ENCODE measurements at places on chromosomes 3 and 15. TPM values are rescaled to one million over a fixed set of nuclear protein-coding genes. Genes with fewer than 3 reads are reported as not detected.

DNA sequence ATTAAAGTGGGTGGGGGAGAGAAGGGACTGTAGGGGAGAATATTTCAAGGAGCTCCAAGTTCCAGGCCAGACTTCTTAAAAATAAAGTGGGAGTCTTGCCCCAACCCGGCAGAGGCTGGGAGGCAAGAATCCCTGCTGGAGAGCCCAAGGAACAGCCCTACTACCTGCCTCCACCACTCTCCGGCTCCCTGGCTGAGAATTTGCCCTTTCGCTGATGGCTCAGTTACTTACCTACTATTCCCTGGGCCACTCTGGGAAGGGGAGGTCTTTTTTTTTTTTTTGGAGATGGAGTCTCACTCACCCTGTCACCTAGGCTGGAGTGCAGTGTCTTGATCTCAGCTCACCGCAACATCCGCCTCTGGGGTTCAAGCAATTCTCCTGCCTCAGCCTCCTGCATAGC is 15.5 kb downstream of the MYL3 start:
- no peak for DNase-seq

- no peak for DNase-seq
Measured at GRCh38 chr15:44695294-44695693, 15.8 kb downstream of the PATL2 start.

GRCh38 chr3:186121968-186122367 is 13.1 kb upstream of the ETV5 start:
- DNase-seq, result no peak

GRCh38 chr3:19114461-19114860 is 33.8 kb upstream of the KCNH8 start:
- no peak for DNase-seq

DNA sequence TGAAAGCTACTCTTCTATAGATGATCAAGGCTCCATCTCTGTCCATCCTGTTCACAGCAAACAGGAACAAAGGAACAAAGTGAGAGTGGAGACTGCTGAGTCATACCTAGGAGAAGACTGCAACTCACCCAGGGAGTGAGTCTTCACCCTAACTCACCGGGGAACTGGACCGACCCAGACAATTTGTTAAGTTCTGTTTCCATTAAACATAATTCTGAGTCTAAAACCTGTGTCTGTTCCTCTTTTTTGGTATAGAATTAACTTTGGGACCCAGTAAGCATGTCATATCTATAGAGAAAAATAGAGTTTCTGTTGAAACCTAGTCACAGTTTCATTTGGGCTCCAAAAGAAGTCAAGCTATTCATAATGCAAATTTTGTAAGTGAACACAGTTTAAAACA is 21.6 kb downstream of the CCDC80 start:
- DNase-seq, result no peak

DNA sequence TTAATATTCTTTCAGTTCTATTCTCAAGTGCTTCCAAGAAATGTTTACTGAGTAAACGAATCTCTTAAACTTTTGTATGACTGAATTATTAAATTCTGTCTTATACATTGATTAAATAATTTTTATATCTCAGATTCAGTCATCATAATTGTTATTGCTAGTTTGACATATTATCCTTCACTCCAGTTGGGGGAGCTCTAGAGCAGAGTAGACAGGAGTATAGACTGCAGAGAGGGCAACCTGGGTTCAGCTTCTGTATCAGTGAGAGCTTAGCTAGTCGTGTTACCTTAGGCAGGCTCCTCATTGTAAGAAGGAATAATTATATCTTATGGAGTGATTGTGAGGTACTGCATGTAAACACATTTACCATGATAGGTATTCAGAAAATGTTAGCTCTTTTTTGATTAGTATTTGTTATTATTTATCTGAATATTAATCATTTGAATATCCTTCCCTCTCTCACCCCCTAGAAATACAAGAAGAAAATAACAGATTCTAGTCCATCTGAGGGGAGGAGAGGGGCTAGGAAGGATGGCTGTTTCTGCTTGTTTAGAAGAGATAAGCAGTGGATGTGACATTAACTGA is 31.0 kb upstream of the ZCWPW2 start:
- DNase-seq, result peak; percentile 47

- DNase-seq, result peak; percentile 4
Measured at GRCh38 chr3:25007974-25008658, 419.9 kb upstream of the RARB start.

- no peak for DNase-seq
Measured at GRCh38 chr3:194343561-194343893, 7.6 kb downstream of the CPN2 start.

- peak; percentile 48 for DNase-seq
Measured at GRCh38 chr15:68775671-68776476, 44.8 kb downstream of the ANP32A start.

Gene HDGFL3
- polyA plus RNA-seq, result 20.2 TPM

GRCh38 chr3:48236531-48236930 is 4.4 kb upstream of the ZNF589 start:
- no peak for DNase-seq

GRCh38 chr3:100205171-100205570 is 55.6 kb upstream of the TBC1D23 start:
- DNase-seq, result no peak

GRCh38 chr15:100373120-100373896 is 31.5 kb upstream of the ADAMTS17 start:
- DNase-seq, result no peak

- no peak for DNase-seq
Measured at GRCh38 chr3:166759736-166760513, 620.2 kb downstream of the ZBBX start.

Gene SMAD6
- polyA plus RNA-seq, result 7.3 TPM

DNA sequence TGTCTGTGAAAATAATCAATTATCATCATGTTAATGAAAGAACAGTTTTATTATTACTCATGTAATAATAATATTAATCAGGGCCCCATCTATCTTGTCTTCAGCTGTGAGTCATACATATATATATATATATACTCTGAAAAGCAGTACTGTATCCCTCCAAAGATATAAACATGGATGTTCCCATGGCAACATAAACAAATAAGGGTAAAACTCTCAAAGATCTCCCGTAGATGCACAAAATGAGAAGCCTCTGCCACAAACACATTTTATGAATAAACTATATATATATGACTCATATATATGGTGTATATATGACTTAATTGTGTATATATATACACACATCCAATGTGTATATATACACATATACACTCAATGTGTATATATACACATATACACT is 163.8 kb upstream of the ARHGEF26 start:
- no peak for DNase-seq

GRCh38 chr3:11300970-11301369 is 28.8 kb downstream of the ATG7 start:
- DNase-seq, result no peak

DNA sequence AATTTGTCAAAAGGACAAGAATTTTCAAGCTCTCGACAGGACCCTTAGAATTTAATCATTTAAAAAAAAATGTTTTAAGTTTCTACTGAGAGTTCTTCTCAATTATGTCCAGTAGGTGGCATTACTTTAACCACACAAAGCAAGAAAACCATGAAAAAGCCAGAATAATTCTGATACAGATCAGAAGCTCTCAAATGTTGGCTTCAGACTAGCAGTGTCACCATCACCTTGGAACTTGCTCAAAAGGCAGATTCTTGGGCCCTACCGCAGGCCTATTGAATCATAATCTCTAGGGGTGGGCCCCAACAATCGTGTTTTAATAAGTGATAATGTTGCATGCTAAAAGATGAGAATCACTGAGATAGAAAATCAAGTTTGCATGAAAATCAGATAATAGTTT is 99.5 kb upstream of the KCNMB2 start:
- DNase-seq, result peak; percentile 44

DNA sequence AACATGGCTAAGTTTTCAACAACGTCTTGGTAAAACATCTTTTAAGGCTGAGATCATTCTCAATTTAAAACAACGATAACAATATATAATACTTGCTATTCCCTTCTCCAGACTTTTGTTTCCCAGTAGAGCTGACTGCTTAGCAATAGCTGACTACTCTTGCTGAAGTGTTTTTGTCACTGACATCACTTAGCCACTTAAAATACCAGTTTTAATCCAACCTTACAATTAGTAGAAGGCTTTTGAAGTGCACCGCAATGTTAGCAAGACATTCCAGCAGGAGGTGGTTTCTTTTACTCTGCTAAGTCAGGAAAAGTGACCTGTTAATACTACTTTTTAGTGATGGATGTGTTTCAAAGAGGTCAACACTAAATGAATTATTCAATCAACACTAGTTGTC is 28.7 kb upstream of the GBE1 start:
- DNase-seq, result no peak

DNA sequence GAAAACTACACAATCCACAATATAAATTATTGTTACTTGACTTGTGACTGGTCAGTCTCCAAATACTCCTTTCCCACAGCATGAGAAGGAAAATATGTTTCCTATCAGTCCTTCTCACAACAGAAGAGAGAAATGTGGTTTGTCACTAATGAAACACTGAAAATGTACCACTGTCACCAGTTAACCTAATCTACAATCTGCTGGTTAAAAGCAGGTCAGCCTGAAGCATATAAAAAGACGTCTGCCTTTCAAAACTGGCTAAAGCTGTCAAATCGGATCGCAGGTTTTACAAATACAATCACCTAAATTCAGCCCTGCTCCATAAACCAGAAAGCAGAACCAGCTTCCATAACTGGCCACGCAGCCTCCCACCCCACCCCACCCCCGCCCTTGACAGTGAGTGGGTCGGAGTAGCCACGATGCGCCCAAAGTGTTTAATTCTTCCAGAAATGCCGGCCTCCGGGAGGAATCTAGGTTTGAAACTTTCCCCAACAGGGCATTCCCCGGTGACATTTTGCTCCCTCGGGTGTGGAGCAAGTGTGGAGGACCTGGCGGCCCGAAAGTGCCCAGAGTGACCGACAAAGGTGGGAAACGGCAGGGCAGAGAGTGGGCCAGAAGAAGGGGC is 682 bp downstream of the ETFA start:
- peak; percentile 37 for DNase-seq

Gene PLA2G4E
- not detected for polyA plus RNA-seq

Gene NME9
- not detected for polyA plus RNA-seq

GRCh38 chr3:155872904-155873646 is 2.6 kb downstream of the GMPS start:
- no peak for DNase-seq
